ENCODE measurements at places on chromosomes 4 and X.

DNA sequence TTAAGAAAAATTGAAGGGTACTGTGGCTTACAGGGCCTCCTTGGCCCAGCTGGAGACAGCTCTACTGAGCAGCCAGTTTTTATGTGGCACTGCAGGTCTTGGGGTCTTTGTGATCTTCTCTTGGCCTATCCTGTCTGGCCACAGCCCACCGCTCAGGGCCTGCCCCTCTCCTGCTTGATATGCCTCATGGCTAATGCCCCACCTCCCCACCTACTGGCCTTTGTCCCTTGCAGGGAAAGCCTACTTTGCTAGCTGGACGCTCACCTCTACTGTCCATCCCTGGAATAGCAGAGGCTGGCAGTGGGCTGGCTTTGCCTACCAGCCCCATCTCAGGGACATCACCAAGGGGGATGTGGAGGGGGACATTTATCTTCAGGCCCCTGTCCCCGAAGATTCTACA is 134.1 kb downstream of the PJA1 start:
- DNase-seq: no peak

- DNase-seq: no peak
These were observed 287.1 kb downstream of the ANK2 start for GRCh38 chr4:113336556-113336955.

- DNase-seq: no peak
These were observed 16.1 kb downstream of the CLCN4 start for GRCh38 chrX:10172877-10173276.

DNA sequence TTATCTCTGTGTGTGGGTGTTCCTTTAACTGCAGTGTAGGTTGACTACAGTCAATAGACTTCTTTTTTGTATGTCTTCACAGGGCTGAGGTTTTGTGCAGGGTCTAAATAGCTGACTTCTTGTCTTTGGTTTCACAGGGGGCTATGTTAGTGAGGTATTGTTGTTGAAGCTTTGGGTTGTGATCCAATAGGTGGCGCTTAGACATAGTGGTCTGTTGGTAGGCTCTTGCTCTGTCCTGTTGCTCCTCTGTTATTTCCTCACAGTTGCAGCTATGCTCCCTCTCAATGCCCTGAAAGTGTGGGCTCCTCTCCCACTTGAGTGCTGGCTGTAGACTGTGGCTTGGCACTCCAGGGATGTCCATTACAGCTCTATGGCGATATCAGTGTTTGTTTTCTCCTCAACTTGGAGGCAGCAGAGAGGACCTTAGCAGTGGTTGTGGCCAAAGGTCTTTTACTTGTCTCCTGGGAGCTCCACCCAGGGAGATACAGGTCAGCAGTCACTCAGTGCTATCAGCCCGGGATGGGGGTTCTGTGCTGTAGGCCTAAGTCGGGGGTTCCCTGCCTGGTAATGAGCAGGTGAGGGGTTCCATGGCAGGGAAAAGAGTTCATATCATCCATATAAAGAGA is 14.0 kb downstream of the POF1B start:
- DNase-seq: no peak

DNA sequence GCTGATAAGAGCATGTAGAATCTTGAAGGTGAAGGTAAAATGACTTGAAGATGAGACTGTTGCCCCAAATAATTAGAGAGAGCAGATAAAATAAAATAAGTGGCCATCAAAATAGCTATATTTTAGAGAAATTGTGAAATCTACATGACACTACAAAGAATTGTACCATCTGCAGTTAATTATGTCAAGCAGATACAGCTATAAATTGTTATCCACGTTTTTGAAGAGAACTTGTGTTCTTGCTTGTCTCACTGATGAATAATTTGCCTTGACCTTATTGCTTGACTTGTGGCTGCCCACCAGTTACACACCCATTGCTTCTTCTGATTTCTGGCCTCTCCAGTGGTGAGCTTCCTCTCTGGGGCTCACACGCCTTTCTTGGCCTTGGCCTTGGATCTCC is 75.8 kb upstream of the TNIP3 start:
- no peak for DNase-seq

DNA sequence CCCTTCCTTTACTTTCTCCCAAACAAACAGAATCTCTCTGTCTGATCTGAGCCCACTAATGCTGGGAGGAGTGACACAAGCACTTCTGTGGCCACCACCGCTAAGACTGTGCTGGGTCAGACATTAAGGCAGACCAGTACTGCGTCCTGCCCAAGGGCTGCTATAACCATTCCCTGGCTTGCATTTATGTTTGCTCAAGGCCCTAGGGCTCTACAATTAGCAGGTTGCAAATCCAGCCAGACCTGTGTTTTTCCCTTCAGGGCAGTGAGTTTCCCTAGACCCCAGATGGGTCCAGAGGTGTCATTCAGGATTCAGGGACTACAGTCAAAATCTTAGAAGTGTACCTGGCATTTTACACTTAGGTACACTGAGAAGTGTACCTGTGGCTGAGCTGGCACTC is 89.7 kb downstream of the SPANXN4 start:
- DNase-seq: no peak

- DNase-seq: no peak
These were observed 133.0 kb downstream of the MAD2L1 start for GRCh38 chr4:119933606-119934005.

DNA sequence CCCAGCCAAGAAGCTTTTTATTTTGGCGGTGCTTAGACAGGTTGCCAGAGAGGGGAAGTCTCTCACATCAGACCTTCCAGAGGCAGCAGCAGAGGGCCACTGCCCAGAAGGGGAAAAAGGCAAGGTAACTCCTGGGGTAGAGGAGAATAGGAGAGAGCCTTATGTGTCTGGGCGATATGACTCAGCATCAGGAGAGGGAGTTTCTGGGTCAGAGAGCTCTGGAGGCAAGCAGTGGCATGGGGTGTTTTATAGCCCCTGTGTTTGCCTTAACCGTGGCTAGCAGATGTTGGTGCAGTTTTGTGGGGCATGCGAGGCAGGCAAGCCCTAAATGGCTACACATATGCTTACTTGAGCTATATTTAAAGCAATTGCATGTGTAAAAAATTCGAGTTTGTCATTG is 8.3 kb upstream of the ZXDB start:
- no peak for DNase-seq

GRCh38 chrX:39873117-39873516 is 224.6 kb downstream of the BCOR start:
- no peak for DNase-seq

GRCh38 chrX:31323658-31324057 is 251.8 kb upstream of the FTHL17 start:
- peak; percentile 2 for DNase-seq

DNA sequence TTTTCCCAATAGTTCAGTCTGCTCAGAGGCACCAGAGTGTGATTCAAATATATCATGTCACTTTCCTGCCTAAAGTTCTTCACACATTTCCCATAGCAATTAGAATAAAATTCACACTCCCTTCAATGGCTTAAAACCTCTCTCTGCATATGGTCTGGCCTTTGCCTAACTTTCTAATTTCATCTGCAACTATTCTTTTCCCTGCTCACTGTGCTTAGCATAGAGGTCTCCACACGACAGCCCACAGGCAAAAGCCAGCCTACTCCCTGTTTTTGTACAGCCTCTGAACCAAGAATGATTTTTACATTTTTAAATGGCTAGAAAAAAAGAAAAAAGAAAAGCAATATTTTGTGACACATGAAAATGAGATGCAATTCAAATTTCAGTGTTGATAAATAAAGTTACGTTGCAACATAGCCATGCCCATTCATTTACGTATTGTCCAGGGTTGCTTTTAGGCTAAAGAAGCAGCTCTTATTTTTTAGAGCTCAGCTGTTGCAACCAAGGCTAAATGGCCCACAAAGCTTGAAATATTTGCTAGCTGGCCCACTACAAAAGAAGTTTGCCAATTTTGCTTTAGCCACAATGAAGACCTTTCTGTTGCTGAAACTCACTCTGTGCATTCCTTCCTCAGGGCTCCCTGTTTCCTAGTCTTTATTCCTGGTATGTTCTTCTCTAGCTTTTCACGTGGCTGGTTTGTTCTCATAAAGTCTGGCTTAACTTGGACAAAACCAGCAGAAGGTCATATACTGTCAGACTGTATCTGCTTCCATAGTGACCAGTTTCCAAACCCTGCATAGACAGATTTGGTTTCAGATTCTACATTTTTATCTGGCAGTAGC is 26.6 kb upstream of the IRF2 start:
- DNase-seq: no peak

Measured in NAMALWA (cell line).